ENCODE measurements at places on chromosomes 4 and X. TPM values are rescaled to one million over a fixed set of nuclear protein-coding genes. Genes with fewer than 3 reads are reported as not detected.
A peak's percentile ranks its signal among the peaks of the same experiment; 100 is the strongest.

Gene BEX5
- total RNA-seq: 22.4 TPM

Gene IL3RA
- total RNA-seq: not detected

Gene SASH3
- total RNA-seq: not detected

Gene PCDH11X
- 22.6 TPM for total RNA-seq

Gene TGIF2LX
- not detected for total RNA-seq

Gene NHS
- 8.2 TPM for total RNA-seq

DNA sequence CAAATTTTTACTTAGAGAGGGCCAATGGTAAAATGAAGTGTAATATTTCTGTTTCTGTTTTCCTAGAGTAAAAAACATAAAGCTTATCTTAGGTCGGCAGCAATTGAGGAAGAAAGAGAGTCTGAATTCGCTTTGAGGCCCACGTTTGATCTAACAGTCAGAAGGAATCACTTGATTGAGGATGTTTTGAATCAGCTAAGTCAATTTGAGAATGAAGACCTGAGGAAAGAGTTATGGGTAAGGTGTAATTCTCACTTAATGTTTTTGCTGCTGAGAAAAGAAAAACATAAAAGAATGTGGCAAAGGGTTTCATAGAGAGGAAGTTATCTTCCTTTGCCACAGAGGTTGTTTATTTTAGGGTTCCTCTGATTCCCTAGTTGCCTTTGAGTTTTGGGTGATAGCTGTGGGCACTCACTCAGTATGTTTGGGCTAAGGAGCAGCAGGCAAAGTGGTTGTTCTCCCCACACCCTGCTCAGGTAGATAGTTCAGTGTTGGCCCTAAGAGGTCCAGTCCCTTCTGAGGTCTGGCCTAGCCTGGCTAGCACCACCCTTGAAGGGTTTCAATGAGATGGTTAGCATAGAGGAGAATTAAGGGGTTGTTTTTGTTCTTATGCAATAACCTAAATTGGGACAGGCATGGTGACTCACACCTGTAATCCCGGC lies 32.3 kb downstream of the HERC5 start:
- H3K27ac ChIP-seq: no peak overlapping the region
- H3K36me3 ChIP-seq: peaks cover 13% of the 10 kb centered on the region
- H3K27me3 ChIP-seq: no peaks in the 10 kb centered on the region
- H3K4me3 ChIP-seq: no peak overlapping the region
- no peak for DNase-seq

DNA sequence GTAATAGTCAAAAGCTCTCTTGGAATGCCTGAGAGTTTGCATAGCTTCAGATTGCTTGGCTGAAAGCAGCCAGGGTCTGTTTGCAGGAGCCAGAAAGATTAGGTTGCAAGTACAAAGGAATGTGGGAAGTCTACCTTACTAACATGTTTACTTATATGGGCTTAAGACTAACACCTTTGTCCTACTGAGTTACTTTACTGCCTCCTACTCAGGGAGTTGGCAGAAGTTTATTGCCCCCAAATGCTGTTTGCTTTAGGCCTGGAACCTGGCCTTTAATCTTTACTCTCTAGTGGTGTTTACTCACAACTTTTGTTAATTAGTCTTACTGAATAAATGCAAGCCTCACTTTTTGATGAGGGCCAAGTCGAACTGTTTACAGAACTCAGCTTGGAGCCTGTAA lies 219.4 kb upstream of the ZC4H2 start:
- no peaks in the 10 kb centered on the region for H3K27me3 ChIP-seq
- H3K27ac ChIP-seq: no peak overlapping the region
- no peak for DNase-seq
- peaks cover 19% of the 10 kb centered on the region for H3K4me1 ChIP-seq
- no peak overlapping the region for H3K4me3 ChIP-seq

GRCh38 chr4:92599044-92599443 lies 295.3 kb downstream of the GRID2 start:
- no peaks in the 10 kb centered on the region for H3K36me3 ChIP-seq
- no peaks in the 10 kb centered on the region for H3K4me1 ChIP-seq
- no peak for DNase-seq
- H3K27ac ChIP-seq: peak overlapping the region; percentile 21
- H3K27me3 ChIP-seq: no peaks in the 10 kb centered on the region
- no peak overlapping the region for H3K4me3 ChIP-seq

DNA sequence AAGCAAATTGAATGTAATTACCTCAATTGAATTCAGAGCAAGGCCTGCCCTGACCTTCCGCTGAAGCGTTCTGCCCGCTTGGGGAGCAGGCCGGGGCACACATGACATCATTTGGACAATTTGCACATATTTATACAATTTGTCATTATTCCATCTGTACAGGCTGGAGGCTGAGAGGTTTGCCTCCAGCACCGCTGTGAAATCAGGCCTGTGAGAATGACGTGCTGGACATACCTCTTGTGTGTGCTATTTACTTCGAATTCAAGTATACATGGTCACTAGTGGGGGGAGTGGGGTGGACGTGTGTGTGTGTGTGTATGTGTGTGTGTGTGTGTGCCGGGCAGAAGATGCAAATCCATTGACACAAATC lies 285.6 kb downstream of the SHOX start:
- no peaks in the 10 kb centered on the region for H3K4me1 ChIP-seq
- H3K4me3 ChIP-seq: no peak overlapping the region
- H3K27ac ChIP-seq: no peak overlapping the region
- no peaks in the 10 kb centered on the region for H3K36me3 ChIP-seq

DNA sequence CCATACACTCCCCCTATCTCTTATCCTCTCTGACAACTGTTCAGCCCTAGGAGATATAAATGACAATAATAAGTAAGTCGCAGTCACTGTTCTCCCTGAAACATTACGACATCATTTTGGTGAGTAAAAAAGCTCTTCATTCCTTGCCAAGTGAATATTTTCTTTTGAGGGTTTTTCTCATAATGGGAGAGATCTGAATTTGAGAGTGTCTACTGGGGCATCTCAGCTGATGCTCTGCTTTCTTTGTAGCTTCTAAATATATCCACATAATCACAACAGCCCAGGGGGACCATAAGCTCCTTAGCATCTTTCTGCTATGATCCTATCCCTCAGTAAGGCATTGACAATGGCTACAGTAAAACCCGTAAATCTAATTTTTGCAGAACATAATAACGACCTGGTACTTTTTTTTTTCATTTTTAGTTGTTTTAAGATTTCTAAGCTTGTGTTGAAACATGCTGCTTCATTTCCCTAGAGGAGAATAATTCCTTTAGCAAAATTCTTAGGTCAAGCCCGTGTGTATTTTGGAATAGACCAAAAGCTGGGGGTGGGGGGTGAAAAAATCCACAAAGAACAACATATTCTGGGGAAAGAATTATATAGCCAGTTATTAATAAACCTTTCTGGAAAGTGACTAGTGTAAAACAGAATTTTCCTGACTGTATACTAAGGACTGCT lies 78.1 kb upstream of the GPM6B start:
- H3K4me1 ChIP-seq: peaks cover 18% of the 10 kb centered on the region
- no peak for DNase-seq
- no peak overlapping the region for H3K4me3 ChIP-seq
- no peak overlapping the region for H3K27ac ChIP-seq
- H3K36me3 ChIP-seq: no peaks in the 10 kb centered on the region
- H3K27me3 ChIP-seq: no peaks in the 10 kb centered on the region

DNA sequence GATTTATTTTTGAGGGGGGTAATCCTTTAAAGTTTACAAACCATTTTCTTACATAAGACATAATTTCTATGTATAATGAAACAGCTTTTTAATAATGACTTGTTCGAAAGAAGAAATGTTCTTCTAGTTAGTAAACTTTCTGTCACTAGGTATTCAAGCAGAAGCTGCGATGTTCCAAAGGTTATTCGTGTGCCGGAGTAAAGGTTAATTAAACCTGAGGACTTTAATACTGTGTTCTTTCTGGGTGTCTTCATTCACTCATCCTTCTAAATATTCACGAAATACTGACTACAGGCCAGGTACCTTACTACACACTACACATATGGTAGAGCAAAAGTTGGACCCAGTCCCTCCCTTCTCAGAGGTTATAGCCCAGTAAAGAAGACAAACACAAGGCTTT lies 96.7 kb downstream of the NR3C2 start:
- H3K4me3 ChIP-seq: no peak overlapping the region
- no peaks in the 10 kb centered on the region for H3K27me3 ChIP-seq
- no peak overlapping the region for H3K27ac ChIP-seq
- H3K36me3 ChIP-seq: no peaks in the 10 kb centered on the region
- DNase-seq: no peak

- no peaks in the 10 kb centered on the region for H3K27me3 ChIP-seq
- H3K4me1 ChIP-seq: no peaks in the 10 kb centered on the region
- no peak overlapping the region for H3K27ac ChIP-seq
- no peak overlapping the region for H3K4me3 ChIP-seq
- no peaks in the 10 kb centered on the region for H3K36me3 ChIP-seq
These were observed 13.9 kb upstream of the BMPR1B start for GRCh38 chr4:94743838-94744237.

DNA sequence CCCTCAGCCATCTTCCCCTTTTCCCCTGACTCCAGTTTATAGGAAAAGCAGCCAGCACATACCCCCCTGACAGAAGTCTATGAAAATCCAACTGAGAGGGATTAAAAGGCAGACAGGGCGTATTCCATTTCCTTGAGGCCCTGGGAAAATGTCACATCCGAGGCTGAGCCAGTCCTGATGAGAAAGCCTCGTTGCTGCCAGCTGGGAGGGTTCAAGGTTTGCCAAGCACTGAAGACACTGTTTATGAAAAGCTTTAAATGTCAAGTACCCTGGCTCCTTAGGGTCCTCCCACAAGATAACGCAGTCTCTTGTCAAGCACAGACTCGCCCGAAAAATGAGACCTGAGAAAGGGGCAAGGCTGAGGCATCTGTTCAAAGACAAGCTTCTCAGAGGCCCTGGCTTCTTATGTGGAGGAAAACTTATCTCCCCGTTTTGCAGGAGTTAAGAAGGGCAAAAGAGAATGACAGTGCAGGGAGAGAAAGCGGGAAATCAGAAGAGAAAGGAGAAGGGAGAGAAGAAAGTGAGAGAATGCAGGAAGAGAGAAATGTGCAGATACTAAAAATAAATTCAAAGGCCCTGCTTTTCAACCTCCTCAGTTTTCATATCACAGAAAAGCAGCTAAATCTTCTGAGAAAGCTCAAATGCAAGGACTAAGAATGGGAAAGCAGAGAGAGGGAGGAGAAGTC lies 44.7 kb downstream of the SCD5 start:
- H3K27ac ChIP-seq: no peak overlapping the region
- H3K27me3 ChIP-seq: no peaks in the 10 kb centered on the region
- no peak overlapping the region for H3K4me3 ChIP-seq
- DNase-seq: no peak
- no peaks in the 10 kb centered on the region for H3K36me3 ChIP-seq
- no peaks in the 10 kb centered on the region for H3K4me1 ChIP-seq

DNA sequence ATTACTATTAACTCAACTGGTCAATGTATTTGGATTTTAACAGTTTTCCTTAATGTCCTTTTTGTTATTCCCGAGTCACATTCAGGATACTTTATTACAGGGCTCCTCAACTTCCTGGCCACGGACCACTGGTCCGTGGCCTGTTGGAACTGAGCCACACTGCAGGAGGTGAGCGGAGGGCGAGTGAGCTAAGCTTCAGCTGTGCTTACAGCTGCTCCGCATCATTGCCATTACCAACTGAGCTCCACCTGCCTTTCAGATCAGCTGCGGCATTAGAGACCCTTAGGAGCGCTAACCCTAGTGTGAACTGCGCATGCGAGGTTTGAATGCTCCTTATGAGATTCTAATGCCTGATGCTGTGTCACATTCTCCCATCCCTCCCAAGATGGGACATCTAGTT lies 591.7 kb downstream of the CCSER1 start:
- H3K4me3 ChIP-seq: no peak overlapping the region
- no peaks in the 10 kb centered on the region for H3K27me3 ChIP-seq
- DNase-seq: no peak
- no peaks in the 10 kb centered on the region for H3K36me3 ChIP-seq
- H3K27ac ChIP-seq: no peak overlapping the region

- no peaks in the 10 kb centered on the region for H3K36me3 ChIP-seq
- no peaks in the 10 kb centered on the region for H3K4me1 ChIP-seq
- no peak overlapping the region for H3K27ac ChIP-seq
- peak; percentile 73 for DNase-seq
These were observed 32.4 kb downstream of the PRDX4 start for GRCh38 chrX:23699636-23700194.
